Neural crest cell (in vitro differentiated cells): ENCODE measurements at places on chromosomes 5 and 9. TPM values are rescaled to one million over a fixed set of nuclear protein-coding genes. Genes with fewer than 3 reads are reported as not detected.

DNA sequence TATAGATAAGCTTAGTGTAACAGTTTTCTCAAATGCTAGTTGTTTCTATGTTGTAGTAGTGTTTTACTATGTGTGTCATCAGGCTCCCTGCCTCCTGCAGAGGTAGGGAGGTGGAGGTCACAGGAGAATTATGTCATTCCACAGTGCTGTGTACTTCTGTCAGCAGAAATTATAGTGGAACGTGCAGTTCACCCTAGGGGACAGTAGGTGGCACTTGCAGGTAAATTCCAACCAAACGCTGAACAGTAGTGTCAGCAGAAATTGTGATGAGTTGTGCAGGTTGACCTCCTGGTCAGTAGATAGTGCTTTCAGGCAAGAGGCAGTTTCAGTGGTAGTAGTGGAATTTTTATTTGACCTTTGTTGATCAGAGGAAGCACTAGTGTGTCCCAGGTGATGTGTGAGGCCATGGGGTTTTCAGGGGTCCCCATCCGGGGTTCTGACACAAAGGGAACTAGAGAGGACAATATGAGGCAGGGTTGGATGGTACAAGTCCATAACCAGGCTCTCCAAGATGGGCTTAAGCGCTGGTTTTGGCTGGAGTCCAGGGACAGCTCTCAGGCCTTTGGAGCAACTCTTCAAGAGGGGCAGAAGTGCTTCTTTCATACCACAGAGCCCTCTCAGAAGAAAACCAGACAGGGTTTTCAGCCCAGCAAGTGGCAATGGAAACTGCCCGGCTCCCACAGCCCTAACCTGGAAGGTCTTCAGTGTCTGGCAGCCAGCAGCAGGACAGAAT lies 402.9 kb downstream of the CYLC2 start:
- DNase-seq, result peak; percentile 6

- no peak for DNase-seq
These were observed 262.3 kb downstream of the TAF11L14 start for GRCh38 chr5:17896605-17897004.

DNA sequence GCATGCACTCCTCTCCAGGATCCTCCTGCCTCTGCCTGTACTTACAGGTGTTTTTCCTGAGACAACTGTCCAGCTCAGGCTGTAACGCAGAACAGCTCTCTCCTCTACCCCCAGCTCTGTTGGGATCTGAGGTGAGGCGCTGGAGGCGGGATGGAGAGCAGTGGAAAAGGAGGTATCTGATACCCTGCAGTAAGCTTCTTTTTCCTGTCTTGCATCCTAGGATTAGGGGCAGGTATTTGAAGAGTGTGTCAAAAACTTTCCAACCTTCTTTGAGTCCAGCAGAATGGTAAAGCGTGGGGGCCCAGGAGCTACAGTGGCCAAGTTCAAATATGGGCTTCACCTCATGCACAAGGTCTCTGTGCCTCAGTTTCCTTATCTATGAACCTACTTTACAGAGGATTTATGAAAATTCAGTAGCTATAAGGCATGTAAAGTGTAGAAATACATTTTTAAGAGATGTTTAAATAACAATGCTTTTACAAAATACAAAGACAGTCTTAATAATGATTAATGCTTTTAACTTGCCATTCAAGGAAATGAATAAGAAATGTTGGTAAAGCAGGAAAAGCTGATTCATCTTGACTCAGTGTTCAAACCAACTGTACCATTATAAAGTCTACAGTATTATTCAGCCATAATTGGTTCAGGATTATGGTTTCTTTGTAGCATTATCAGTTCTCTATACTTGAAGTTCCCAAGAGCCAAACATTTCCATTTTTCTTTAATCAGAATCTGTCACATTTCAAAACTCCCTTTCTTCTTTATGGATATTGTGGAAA lies 26.1 kb downstream of the MAP1B start:
- no peak for DNase-seq

The IRX4 gene
- 0.28 and 0.77 TPM in 2 replicates for total RNA-seq

DNA sequence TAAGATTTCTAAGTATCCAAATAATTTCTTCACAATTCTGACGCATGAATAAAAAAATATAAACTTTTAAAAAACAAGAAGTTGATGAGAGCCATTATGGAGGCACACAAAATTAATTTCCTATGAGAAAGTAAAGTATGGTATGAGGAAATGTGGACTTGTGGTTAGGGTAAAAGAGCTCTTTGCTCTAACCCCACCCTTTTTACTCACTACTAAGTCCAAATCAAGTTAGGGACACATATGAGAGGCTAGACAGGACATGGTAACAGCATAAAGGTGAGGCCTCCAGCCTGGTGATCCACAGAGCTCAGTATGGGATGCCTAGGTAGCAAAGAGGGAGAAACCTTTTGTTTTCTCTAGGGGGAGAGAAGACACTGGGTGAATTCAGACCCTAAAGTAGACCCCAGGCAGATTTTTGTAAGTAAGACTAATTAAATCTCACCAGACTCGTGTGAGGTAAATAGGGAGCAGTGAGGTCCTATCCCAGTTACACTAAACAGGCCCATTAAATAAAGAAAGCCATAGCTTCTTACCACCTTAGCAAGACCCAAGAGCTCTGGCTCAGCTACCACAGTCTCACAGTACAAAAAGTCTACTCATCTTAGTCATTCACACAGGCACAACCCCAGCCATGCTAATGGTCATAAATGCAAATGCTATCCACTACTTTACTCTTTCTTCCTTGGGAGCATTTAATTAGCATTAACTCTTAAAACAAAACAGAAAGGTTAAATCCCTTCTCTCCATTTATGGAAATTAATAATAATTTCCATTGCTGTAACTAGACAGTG lies 42.6 kb downstream of the MLLT3 start:
- DNase-seq, result no peak

The ABITRAM gene
- total RNA-seq, result 12.1 and 14.1 TPM in 2 replicates

GRCh38 chr5:16871746-16872339 lies 64.2 kb downstream of the MYO10 start:
- no peak for DNase-seq

The MSX2 gene
- total RNA-seq, result 0.89 and 1.1 TPM in 2 replicates

- DNase-seq, result peak; percentile 97
These were observed at the start of gene KDM3B for GRCh38 chr5:138352071-138352721. Gene KDM3B, plus strand, starts transcription at chr5:138352685. Its CDS starts 111 bp downstream, at chr5:138352796.

The RXFP3 gene
- total RNA-seq, result 0.12 TPM in 1 of 2 replicates, not detected in the other

DNA sequence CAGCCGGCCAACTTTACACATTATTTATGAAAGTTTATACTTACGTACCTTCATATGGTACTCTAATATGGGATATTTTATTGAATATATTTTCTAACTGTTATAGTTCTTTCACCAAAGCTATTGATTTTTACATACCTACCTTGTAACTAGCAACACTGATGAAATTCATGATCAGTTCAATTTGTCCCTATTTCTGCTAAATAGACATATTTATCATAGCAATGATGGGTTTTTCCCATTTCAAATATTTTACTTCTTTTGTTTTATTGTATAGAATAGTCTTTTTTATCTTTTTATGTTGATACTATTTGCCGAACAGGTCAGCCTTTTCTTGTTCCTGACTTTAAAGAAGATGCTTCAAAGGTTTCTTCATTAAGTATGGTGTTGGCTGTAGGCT lies 59.0 kb upstream of the CTNND2 start:
- DNase-seq, result no peak

The KCNV2 gene
- not detected in 2 replicates for total RNA-seq

The TAF11L8 gene
- not detected in 2 replicates for total RNA-seq

DNA sequence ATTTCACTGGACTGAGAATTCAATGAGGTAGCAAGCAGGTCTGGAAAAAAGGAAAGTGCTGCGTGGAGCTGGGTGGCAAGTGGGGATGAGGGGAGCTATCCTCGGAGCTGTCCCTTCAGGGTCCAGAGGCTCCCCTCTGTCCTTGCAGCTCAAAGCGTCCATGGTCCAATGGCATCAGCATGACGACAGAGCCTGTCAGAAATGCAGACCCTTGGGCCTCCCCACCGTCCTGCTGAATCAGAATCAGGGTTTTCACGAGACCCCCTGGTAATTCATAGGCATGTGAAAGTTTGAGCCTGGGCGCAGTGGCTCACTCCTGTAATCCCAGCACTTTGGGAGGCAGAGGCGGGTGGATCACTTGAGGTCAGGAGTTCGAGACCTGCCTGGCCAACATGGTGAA lies 5.5 kb downstream of the HIGD2A start:
- DNase-seq, result no peak

DNA sequence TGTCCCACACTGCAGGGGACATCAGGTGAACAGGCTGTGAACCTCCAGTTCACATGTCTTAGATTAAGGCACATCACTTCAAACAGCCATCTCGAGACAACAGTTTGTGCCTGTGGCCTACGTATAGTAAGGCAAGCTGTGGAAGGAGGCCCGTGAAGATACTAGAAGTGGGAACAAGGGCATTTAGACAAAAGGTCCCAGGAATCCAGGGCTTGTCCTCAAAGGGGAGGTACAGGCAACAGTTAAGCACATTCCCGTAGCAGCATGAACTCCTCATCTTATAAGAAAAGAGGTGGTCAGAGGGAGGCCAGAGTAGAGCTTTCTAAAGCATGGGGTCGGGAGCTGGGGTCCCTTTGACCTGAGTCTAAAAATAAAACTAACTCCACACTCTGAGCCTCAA lies 122.5 kb upstream of the TRPM3 start:
- no peak for DNase-seq

GRCh38 chr9:129752900-129753729 lies at the start of gene PTGES:
Gene PTGES, minus strand, starts transcription at chr9:129753042. Its CDS starts 30 bp downstream, at chr9:129753012.
- DNase-seq, result peak; percentile 65

DNA sequence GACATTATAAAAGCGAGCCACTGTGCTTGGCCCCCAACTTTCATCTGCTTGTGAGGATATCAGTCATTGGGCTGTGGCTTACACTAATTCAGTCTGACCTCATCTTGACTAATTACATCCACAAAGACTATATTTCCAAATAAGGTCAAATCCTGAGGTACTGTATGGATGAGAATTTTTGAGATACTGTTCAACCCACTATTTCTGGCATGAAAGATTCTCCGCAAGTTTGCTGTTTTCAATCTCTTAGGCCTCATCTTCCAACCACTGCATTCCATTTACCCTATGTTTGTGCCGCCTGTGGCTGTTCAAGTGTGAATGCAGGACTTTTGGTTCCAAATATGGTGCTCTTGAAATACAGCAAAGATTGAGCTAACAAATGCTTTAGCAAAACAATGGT lies 400.9 kb upstream of the SGCD start:
- DNase-seq, result no peak

The HABP4 gene
- total RNA-seq, result 24.2 and 24.7 TPM in 2 replicates
